ENCODE measurements at places on chromosomes 3 and 15.

GRCh38 chr3:175913286-175913685 is 1054.2 kb downstream of the NAALADL2 start:
- no peak for DNase-seq

DNA sequence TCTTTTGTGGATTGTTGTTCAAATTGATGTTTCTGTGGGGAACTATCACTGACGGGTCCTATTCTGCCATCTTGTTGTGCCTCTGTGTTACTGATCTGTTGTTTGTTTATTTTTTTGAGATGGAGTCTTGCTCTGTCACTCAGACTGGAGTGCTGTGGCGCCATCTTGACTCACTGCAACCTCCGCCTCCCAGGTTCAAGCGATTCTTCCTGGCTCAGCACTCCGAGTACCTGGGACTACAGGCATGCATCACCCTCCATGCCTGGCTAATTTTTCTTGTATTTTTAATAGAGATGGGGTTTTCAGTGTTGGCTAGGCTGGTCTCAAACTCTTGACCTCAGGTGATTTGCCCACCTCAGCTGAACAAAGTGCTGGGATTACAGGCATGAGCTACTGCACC is 31.6 kb downstream of the CDAN1 start:
- DNase-seq: no peak

DNA sequence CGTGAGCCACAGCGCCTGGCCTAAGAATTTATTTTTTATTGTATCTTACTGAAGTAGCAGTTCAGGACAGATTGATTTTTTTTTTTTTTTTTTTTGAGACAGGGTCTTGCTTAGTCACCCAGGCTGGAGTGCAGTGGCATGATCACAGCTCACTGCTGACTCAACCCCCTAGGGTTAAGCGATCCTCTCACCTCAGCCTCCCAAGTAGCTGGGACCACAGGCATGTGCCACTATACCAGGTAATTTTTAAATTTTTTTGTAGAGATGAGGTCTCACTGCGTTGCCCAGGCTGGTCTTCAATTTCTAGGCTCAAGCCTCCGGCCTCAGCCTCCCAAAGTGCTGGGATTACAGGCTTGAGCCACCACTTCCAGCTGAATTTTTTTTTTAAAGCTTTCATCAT is 99.8 kb upstream of the HERC1 start:
- no peak for DNase-seq

GRCh38 chr3:42052484-42053351 is 38.4 kb upstream of the TRAK1 start:
- no peak for DNase-seq

GRCh38 chr15:39627451-39628143 is 46.7 kb downstream of the THBS1 start:
- no peak for DNase-seq

DNA sequence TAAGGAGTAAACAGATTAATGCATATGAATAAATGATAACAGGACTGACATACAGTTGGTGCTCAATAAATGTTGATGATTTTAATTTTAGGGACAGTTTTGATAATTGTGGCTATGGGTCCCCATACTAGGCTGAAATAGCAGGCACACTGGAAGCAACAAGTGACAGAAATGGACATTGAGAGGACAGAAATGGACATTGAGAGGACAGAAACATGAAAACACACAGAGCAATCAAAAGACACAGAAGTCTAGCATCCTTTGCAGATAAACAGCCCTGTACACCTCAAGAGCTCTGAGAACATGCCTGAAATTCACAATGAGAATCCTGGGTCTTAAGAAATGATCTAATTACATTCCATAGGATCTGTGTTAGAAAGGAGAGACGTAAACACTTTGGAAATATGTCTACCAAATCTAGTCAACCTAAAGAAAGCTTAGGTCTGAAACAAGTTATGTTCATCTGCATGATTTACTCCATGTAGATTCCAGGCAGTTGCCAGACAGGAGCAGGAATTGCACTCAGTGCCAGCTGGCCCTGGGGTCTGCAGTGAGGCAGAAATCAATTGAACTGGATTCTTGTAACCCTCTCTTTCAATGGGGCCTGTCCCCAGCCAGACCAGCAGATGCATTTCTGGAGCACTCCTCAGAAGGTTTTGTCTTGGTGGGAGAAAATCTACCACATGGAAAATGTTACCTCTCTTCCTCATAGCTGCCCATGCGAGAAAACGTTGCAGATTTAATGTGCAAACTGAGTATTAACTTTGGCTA is 60.3 kb downstream of the SYNM start:
- no peak for DNase-seq

- no peak for DNase-seq
Measured at GRCh38 chr3:4061195-4061594, 242.0 kb upstream of the SETMAR start.

GRCh38 chr3:134685929-134686802 is 35.3 kb upstream of the KY start:
- no peak for DNase-seq

DNA sequence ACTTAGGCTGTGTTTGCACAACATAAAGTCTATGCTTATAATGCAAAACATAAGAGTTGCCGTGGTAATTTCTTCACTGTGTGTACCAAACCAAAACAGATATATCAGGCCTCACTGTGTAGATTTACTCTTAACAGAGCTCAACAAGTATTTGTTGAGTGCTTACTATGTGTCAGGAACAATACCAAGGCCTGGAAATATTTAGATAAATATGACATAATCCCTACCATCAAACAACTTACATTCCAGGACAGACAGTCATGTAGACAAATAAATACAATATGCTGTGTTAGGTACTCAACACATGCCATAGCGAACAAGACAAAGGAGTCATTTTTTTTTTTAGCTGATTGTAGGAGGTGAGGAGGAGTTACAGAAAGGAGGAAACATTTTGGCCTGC is 554.0 kb downstream of the NSUN3 start:
- no peak for DNase-seq

GRCh38 chr3:18295171-18295920 is 129.8 kb downstream of the SATB1 start:
- peak; percentile 63 for DNase-seq

- no peak for DNase-seq
Measured at GRCh38 chr15:78023865-78024518, 53.5 kb downstream of the TBC1D2B start.

DNA sequence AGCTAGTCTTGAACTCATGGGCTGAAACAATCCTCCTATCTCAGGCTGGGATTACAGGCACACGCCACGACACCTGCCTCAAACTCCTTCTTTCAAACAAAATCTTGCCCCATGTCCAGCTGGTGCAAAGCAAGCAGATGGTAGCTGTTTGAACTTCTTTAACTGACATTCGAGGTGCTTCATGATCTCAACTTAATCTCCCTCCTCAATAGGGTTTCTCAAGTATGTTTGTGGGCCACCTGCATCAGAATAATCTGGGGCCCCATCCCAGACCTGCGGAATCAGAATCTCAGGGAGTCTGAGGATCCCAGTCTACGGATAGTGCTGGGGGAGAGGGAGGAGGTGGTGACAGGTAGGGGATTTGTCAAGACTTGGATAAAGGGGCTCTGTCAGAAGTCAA is 20.9 kb upstream of the TRH start:
- no peak for DNase-seq

GRCh38 chr3:141655801-141656200 is 82.3 kb upstream of the RNF7 start:
- no peak for DNase-seq

DNA sequence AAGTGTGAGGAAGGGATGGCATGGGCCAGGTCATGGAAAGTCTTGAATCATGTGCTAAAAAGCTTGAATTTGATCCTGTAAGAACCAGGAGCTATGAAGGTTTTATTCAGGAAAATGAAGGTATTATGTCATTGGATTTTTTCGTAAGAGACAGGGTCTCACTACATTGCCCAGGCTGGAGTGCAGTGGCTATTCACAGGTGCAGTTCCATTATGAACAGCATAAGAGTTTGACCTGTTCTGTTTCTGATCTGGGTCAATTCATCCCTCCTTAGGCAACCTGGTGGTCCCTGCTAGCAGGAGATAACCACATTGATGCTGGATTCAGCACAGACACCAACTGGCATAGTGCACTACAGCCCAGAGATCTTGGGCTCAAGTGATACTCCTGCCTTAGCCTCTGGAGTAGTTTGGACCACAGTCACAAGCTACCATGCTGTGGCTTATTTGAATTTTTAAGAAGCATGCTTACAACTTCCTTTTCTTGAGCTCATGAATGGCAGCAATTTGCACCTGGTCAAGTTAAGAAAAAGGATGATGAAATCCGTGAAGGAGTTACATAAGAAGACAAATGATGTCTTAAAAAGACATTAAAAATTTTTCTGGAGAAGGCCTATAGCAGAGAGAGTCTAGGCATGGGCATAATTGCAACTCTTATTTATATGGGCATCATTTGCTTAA is 79.1 kb downstream of the CADPS start:
- DNase-seq: no peak

GRCh38 chr15:42719043-42719442 is 17.9 kb downstream of the CDAN1 start:
- no peak for DNase-seq

- DNase-seq: no peak
Measured at GRCh38 chr3:39149498-39150147, 3.8 kb downstream of the CSRNP1 start.

DNA sequence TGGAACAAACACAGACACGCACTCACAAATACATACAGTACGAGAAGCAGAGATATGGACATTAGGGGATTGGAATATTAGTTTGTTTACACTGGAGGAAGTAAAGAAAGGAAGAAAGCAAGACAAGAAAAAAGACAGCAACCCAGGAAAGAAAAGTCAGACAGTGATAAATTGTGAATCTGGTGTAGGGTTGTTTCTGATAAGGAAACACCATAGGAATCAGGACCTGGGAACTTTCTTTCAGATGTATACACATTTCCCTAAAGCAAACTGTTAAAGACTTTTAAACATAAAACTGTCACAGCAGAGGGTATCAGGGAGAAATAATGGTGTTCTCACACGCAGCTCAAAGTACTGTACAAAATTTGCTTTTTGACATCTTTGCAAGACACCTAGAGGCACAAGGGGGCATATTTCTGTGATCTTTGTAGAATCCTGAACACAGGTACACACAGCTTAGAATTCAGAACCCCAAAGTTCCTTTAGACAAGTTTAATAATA is 153.7 kb downstream of the TUSC7 start:
- no peak for DNase-seq

GRCh38 chr3:53113293-53114010 is 16.8 kb downstream of the RFT1 start:
- no peak for DNase-seq

- no peak for DNase-seq
Measured at GRCh38 chr15:20351448-20351971, 190.1 kb downstream of the GOLGA6L6 start.

DNA sequence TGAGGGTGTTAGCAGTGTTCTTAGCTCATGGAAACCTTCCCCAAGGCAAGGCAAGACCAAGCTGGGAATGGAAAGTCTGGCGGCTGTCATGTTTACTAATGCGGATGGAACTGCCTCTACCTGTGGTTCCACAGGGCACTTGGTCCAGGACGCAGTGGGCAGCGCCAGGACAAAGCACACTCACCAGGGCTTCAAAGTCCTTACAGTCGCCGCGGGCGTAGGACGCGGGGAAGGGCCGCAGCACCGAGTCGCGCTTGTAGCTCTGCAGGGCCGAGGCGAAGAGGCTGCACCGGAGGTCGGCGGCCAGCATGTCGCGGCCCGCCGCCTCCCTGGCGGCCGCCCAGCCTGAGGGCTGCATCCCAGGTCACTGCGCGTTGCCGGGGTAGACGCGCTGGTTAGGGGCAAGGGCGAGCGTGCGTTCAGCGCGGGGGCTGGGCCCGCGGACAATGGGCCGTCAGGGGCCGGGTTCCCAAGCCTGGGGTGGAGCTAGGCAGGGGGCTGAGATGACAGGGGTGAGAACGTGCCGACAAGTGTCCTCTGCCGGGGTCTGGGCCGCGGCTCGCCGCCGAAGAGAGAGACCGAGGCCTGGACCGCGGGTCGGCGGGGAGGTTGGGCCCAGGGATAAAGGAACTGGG is 497 bp downstream of the PARP16 start:
- peak; percentile 43 for DNase-seq

- no peak for DNase-seq
Measured at GRCh38 chr15:92606126-92606835, 49.3 kb downstream of the FAM174B start.

DNA sequence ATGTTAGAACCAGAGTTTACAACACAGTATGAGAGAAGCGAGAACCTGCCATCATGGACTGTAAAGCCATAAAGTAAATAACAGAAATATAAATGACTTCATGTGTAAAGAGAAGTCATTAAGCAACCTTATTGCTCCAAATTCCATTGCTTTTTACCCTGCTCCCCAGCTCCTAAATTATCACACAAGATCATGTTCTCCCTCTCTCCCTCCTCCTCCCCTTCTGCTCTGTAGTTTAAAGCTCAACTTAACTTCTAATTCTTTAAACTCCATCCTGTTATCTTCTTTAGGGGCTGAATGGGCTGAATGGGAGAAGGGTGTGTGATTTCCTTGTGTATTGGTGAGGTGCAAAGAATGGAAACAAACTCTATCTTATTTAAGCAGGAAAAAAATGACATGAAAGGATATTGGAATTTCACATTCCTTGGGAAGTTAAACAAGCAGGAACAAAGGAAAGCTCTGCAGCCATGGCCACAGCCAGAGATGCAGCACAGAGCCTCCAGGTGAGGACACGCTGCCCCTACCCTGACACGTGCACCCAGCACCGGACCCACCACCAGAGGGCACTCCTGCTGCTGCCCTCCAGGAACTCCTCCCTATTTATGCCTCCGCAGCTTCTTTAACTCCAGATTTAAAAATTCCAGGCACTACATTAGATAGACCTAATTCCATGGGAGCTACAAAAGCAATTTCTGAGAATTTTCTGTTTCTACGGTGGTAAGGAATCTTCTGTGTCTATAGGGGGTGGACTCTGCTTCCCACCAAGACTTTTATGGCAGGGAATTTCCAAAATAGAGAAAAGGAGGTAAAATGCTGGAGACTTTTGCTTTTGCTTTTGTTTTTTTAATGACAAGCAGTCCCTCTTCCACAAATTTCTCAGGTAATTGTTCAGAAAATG is 76.9 kb upstream of the ABI3BP start:
- DNase-seq: peak; percentile 65

DNA sequence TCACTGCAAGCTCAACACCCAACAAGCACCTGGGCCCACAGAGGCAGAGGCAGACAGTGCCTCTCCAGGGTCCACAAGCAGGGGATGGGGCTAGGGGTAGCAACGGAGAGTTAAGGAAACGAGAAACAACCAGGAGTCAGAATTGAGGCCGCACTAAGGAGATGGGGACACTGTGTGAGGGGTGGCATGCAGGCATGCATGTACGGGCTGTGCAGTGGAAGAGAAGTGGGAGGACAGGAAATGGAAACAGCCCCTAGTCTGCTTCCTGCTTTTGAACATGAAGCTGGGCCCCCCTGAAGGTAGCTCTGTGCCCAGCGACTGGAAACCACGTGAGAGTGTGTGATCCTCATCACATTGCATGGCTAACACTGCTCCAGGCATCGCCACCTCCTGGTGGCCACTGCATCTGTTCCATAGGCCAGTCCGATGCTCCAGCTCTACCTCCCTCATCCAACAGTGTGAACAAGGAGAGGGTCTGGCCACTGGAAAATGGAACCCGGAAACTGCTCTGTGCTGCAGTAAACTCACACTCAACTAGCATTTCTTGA is 44.0 kb downstream of the XXYLT1 start:
- DNase-seq: no peak

Data from endothelial cell (in vitro differentiated cells).